ENCODE measurements at places on chromosomes 16 and 17.

DNA sequence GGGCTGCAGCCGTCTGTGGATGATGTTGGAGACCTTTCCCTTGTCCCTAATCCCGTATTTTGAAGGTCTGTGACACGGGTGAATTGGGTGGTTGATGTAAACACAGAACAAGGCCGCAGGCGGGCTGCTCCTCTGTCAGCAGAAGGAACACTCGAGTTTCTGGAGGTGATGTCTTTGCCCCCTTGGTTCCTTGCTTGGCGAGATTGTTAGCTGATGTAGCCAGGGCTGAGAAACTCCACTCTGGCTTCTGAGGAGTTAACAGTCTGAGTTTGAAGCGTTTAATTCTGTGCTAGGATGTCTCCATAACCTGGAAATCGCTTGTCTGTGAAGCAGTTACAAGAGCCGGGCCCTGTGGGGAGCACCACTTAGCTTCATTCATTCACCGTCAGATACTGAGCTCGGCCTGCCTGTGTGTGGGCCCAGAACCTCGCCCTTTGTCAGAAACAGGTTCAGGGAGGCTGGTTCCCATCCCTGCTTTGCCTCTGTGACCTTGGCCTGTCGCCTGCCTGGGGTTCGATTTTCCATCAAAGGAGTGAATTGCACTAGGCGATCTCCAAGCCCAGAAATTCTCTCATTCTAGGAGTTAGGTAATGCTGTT, 1.3 kb downstream of the MAPK8IP3 start:
- DNase-seq = peak; percentile 38

GRCh38 chr17:1244606-1245012, 25.6 kb upstream of the BHLHA9 start:
- no peak for DNase-seq

DNA sequence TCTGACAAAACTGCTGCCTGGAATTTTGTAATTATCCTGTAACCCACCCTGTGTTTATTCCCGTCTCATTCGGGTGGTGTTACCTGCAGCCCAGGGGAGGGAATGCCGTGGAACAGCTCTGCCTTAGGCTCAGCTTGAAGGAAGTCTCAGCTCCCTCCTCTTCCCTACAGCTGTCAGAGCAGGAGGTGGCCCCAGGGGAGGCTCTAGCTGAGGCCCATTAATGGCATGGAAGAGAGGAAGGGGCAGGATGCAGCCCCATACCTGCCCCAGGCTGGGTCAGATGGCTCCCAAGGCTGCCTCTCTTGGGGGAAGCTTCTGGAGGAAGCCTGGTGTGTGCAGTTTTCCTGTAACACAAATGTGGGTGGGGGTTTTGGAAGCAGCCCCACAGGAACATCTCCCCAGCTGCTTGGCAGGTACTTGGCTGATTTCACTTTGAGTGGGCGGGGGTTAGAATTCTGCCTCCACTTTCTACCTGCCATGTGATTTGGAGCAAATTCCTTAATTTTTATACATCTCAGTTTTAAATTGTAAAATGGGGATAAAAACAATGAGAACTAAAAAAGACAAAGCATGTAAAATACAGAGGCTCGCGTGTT, 103.9 kb downstream of the MGAT5B start:
- no peak for DNase-seq

- peak; percentile 14 for DNase-seq
Observed at GRCh38 chr17:69326377-69327059, 415 bp downstream of the ABCA5 start.

GRCh38 chr16:14215941-14216340, 144.8 kb downstream of the MRTFB start:
- no peak for DNase-seq

- peak; percentile 80 for DNase-seq
Observed at GRCh38 chr17:34981538-34982241, 1.4 kb downstream of the LIG3 start.

GRCh38 chr16:49994006-49994405, 31.0 kb upstream of the CNEP1R1 start:
- DNase-seq = no peak

- DNase-seq = no peak
Observed at GRCh38 chr16:77793417-77793816, 5.1 kb downstream of the VAT1L start.

- DNase-seq = no peak
Observed at GRCh38 chr16:55515111-55515510, 6.2 kb downstream of the LPCAT2 start.

- DNase-seq = no peak
Observed at GRCh38 chr16:3995001-3995400, 114.5 kb upstream of the CREBBP start.

GRCh38 chr17:55441544-55441943, 19.9 kb upstream of the MMD start:
- DNase-seq = no peak

DNA sequence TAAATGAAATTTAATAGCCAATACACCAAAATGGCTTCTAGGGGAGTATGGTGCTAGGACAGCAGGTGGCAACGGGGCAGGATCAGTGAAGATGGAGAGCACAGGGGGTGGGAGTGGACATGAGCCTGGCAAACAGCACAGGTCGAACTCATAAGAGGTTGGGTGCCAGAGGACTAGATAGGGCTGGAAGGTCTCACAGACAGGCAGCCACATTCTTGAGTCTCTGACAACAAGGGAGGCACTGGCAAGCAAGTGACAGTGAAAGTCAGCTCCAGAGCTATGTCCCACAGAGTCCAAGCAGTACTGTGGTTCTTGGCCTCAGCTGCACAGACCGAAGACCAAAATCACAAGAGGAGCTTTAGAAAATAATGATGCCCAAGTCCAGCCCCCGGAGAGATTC, 61.2 kb downstream of the USP31 start:
- DNase-seq = no peak

Data from hematopoietic multipotent progenitor cell treated with erythropoietin and hydrocortisone succinate and interleukin-3 and kit ligand, for 8 days (in vitro differentiated cells).